ENCODE measurements at places on chromosomes 1 and 21. TPM values are rescaled to one million over a fixed set of nuclear protein-coding genes. Genes with fewer than 3 reads are reported as not detected.

C4BPB gene
- not detected for total RNA-seq

- peak; percentile 68 for DNase-seq
Measured at GRCh38 chr1:218351391-218352074, 6.4 kb downstream of the TGFB2 start.

GPR89B gene
- 30.8 TPM for total RNA-seq

TRMT13 gene
- total RNA-seq, result 13.7 TPM

DNA sequence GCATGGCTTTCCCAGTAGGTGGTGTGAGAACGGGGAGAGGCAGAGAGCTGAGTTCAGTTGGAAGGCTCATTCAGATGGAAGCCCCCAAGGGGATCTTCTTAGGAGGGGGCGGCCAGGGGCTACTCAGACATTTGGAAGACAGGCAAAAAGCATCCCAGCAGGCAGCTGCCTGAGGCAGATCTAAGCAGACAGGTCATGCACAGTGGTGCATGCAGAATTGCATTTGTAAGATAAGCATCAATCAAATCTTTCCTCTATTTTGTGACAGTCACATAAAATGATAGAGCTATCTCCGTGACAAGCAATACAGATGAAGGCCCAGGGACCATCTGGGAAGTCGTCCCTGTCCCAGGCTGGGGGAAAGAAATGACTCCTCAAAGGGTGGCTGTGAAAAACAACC, 3.8 kb downstream of the RAB3B start:
- DNase-seq, result no peak

LORICRIN gene
- not detected for total RNA-seq

DNA sequence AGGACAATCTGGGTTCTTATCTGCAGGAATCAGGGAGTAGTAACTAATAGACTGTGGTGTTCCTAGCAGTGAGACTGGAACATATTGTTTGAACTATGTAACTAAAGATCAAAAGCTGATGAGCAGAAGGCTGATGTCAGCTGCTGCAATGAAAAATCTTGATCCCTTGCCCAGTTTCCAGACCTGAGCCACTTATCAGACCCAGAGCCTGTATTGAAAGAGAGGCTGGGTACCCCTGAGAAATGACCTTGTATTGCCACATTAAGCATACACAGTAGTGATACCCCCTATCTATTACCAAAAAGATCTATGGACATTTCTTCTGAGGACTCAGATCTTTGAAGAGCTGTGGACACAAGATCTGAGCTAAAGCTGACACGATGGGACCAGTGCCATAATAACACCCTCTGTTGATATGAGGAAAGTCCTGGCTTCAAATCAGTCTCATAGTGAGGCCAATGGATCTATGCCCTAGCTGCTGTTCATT, 178.0 kb upstream of the GALNT2 start:
- no peak for DNase-seq

GRCh38 chr1:11595285-11595684, 58.9 kb downstream of the FBXO2 start:
- no peak for DNase-seq

DNA sequence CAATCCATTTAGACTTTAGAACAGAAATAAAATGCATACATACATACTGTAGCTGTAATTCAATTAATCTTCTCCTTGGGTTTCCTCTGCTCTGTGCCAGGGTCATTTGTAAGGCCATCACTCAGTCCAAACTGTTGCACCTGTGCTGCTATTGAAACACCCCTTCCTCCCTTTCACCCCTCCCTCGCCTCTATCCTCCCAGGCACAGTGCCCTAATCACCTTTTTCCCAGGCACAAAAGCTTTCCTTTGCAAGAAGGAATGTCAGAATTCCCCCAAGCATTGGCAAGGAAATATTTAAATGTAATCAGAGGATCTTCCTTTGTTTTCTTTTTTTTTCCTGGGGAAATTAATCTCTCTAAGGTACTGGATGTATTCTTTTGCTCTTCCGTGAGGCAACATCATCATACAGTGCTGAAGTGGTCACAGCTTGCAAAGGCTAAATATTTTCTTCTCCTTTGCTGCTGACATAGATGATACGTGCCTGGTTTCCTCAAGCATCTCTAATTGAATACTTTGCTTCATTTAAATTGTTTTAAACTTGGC, 339.3 kb upstream of the NR5A2 start:
- no peak for DNase-seq

GRCh38 chr1:162927421-162927820, 66.4 kb upstream of the CCDC190 start:
- no peak for DNase-seq

CXADR gene
- 25.9 TPM for total RNA-seq

DNA sequence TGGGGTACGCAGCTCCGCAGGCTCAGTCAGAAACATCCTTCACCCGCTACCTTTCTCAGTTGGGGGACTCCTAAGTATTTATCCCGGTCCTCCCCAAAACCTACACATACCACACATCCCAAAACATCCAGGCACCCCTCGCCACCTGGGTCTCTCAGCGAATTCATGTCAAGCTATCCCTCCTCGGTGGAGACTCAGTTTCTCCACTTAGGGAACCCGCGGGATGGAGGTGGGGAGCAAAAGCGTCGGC, 1.3 kb upstream of the ZBTB7B start:
- no peak for DNase-seq

DNA sequence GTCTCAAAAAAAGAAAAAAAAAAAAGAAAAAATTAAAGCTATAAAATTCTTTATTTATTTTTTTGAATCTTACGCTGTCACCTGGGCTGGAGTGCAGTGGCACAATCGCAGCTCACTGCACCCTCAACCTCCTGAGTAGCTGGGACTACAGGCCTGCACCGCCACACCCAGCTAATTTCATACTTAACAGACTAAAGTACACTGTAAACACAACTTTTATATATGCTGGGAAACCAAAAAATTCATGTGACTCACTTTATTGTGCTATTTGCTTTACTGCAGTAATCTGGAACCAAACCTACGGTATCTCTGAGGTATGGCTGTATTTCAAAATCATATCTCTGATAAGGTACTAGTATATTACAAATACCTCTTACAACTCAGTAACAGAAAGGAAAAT, 40.3 kb downstream of the HSF2BP start:
- no peak for DNase-seq

Data from SK-MEL-5 (cell line).